ENCODE measurements at places on chromosomes 2 and 18. TPM values are rescaled to one million over a fixed set of nuclear protein-coding genes. Genes with fewer than 3 reads are reported as not detected.

The TXNDC2 gene
- 0.24 TPM for total RNA-seq

The UGT1A1 gene
- not detected for total RNA-seq

The SCYGR3 gene
- not detected for total RNA-seq

The ADGRF3 gene
- not detected for total RNA-seq

The SNTG2 gene
- total RNA-seq, result 46.2 TPM

The SP5 gene
- 4.2 TPM for total RNA-seq

The RALBP1 gene
- total RNA-seq, result 35.1 TPM

The EPAS1 gene
- 465 TPM for total RNA-seq

The LIPG gene
- not detected for total RNA-seq

The SAG gene
- total RNA-seq, result not detected

The AMER3 gene
- not detected for total RNA-seq

The HPCAL1 gene
- total RNA-seq, result 15.6 TPM

The CPLX4 gene
- not detected for total RNA-seq

The PXDN gene
- total RNA-seq, result 26.6 TPM

The DOK6 gene
- 1.6 TPM for total RNA-seq
